Fibroblast of skin of left quadriceps (primary cell): ENCODE measurements at places on chromosomes 1 and 21.

- no peak for DNase-seq
These were observed 34.4 kb upstream of the ROR1 start for GRCh38 chr1:63739452-63739851.

GRCh38 chr1:173570370-173571007 is 32.4 kb downstream of the SLC9C2 start:
- no peak for DNase-seq

- no peak for DNase-seq
These were observed 10.1 kb downstream of the EPHA2 start for GRCh38 chr1:16145662-16146278.

DNA sequence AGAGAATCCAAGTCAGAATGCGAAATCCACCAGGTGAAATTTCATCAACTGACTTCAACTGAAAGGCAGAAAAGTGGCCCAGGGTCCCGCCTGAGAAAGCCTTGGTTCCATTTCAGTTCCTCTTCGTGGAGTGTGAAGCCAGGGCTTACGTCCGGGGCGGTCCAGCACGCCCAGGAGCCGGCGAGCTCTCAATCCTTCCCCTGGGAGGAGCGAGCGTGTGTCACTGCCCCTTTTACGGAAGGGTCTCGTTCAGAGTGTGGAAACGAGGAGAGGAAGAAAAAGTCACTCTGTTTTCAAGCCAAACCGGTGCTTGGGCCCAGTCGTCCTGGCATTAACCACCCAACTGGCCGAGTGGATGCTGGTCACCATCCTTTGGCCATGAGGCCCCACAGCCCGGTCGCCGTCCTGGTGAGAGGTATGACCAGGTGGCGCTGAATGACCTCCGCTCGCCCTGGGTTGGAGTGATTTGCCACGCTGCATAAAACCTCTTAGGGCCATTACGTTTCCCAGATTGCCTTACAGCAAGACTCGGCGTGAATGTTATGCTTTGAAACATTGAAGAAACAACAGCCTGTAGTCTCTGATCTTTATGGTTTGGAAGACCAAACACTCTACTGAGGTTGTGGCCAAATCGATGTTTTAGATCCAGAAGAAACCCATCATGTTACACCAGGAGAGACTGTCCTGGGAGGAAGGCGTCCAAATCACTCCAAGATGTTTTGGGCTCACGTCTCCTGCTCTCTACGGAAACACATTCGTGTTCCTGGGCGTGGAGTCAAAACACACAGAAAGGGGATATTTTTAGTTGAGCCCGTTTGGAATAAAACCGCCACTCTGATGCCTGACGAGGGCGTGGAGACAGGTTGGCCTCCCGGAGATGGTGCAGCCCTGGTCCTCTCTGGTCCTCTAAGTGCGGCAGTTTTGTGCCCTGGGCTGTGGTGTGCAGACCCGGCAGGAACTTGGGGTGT is 93.6 kb upstream of the ACTRT2 start:
- DNase-seq, result no peak

- DNase-seq, result peak; percentile 98
These were observed 22.3 kb upstream of the TMEM222 start for GRCh38 chr1:27299385-27300271.

GRCh38 chr1:164953098-164953497 is 394.1 kb downstream of the PBX1 start:
- no peak for DNase-seq

- peak; percentile 16 for DNase-seq
These were observed 543 bp upstream of the KCNJ10 start for GRCh38 chr1:160070243-160071163.

DNA sequence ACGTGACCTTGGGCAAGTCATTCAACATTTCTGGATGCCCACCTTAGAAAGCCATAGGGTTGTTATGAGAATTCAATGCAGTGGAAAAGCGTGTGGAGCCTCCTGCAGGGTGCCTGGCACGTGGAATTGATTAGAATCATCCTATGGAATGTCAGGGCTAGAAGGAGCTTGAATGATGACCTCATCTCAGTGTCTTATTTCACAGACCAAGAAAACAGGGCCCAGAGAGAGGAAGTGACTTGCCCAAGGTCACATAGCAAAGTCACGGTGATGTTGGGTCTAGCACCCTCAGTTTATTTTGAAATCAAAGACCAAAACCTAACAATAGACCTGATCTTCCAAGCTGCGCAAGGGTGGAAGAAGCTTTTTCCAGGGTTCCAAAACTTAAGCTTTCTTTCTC is 6.0 kb downstream of the TRABD2B start:
- DNase-seq, result peak; percentile 72

DNA sequence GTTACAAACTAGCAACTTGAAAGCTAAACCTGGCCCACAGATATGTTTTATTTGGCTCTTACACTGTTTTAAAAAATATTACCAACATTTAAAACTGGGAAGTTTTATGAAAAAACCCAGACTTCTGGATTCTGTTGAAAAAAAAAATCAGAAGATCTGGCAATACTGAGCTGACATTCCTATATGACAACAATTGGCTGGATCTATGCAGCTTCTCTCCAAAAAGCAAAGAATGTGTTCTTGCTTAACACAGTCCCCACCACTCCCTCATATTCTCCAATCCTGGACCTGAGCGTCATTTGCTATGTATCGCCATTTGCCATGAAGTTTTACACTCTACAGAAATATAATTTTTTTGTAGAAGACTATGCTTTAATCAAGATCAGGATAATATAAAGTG is 859.6 kb downstream of the LTN1 start:
- no peak for DNase-seq

- DNase-seq, result peak; percentile 21
These were observed 24.4 kb upstream of the CLDN14 start for GRCh38 chr21:36504067-36505058.

- DNase-seq, result no peak
These were observed 3.2 kb downstream of the MTF2 start for GRCh38 chr1:93082313-93082712.

- no peak for DNase-seq
These were observed 119.7 kb upstream of the ZNF648 start for GRCh38 chr1:182181167-182181572.

DNA sequence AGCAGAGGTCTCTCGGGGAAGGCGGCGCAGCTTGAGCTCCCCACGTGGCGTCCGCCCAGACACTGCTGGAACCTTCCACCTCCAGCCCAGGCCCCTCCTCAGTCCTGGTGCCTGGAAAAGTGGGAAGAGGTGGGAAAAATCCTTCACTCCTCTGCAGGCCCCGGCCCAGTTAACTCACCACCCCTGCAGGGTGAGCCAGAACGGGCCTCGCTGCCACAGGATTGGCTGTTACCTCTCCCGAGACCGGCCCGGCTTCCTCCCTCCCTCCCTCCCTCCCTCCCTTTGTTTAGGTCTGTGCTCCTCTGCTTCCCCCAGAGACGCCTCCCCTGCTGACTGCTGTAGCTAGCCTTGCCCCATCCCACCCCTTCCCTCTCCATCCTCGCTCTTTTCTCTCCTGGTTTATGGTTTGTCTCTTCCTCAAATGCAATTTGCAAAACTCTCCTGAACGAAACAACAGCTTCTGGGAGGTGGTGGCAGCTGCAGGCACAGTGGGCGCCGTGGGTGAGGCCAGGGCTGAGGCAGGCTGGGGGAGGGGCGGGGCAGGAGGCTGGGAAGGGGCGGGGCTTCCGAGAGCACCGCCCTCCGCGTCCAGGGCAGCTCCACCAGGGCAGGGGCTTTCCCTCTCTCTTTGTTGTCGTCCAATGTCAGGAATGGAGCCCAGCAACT is 6.5 kb downstream of the CAPN9 start:
- DNase-seq, result no peak

DNA sequence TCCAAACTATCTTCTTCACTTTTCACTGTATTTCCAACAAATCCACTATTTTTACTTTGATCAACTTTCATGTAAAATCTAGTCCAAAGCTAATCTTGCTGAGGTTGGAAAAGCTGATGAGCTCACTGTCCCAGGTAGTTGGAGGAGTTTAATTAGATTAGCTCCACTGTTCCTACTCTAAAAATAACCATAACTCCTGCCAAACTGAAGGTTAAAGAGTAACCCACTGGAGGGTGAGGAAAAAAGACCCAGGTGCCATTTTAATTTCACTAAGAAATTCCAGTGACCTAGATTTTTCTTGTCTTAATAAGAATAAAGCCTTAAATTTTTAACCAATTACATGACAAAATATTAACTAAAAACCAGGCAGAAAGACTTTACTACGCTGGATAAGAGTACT is 15.3 kb downstream of the DCAF8 start:
- DNase-seq, result no peak

DNA sequence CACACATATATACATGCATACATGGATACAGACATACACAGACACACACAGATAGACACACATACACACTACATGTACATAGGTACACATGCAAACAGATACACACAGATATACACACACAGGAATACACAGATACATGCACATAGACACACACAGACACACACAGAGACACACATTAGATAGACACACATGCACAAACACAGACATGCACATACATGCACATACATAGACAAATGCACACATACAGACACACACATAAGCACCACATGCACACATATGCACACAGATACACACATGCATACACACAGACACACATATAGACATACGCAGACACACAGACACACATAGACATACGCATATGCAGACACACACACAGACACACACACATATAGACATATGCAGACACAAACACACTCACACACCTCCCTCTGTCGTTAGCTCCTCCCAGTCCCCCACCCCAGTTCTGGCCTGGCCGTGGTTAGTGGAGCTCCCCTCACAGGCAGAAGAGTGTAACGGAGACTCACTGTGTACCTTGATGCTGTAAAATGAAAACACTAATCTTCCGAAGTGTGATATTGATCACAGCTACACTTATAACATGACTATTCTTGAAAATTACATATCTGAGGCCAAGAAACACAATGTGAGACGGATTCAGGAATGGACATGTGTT is 7.6 kb downstream of the UBASH3A start:
- no peak for DNase-seq

DNA sequence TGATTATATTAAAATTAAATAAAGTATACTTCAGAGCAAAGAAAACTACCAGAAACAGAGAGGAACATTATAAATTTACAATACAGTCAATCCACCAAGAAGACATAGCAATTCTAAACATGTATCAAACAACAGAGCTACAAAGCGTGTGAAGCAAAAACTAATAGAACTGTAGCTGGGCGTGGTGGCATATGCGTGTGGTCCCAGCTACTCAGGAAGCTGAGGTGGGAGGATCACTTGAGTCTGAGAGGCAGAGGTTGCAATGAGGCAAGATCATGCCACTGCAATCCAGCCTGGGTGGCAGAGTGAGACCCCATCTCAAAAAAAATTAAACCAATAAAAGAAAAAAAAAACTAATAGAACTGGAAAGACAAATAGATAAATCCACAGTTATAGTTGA is 12.3 kb downstream of the CCDC185 start:
- no peak for DNase-seq

- no peak for DNase-seq
These were observed 322.4 kb upstream of the SGIP1 start for GRCh38 chr1:66211521-66211920.

- no peak for DNase-seq
These were observed 68.3 kb downstream of the SSBP3 start for GRCh38 chr1:54337928-54338327.

GRCh38 chr1:176795929-176796328 is 333.0 kb downstream of the PAPPA2 start:
- no peak for DNase-seq

DNA sequence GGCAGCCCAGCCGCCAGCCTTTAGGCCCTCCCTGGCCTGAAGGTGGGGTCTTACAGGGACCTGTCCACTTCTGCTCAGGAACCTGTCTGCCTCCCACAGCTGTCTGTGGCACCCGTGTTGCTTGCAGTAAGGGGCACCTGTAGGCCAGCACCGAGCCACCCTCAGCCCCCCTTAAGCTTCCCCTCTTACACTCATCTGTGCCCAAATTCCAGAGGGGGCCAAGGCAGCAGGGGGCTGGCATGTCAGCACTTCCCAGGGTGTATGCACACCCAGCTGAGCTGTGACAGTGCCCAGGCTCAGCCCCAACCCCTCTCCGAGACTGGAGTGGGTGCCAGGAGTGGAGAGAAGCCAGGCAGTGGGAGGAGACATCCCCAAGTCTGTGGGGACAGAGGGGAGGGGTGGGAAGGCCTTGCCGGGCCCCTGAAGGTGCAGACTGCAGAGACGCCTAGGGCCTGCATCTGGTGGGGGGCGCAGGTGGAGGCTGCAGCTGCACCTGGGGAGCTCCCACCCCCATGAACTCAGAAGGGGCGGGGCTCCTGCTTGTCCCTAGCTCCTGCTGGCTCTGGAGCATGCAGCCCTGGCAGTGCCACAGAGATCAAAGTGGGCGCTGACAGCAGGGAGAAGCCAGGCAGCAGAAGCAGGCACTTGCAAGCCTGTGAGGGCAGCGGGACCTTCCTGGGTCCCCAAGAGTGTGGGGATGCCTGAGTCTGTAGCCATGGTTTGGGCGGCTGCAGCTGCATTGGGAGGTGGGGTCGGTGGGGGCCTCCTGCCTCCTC is 5.4 kb upstream of the SLC2A7 start:
- no peak for DNase-seq

- no peak for DNase-seq
These were observed 30.7 kb upstream of the SLC19A1 start for GRCh38 chr21:45572783-45573451.

- DNase-seq, result no peak
These were observed 58.5 kb downstream of the HIVEP3 start for GRCh38 chr1:41860214-41860613.

DNA sequence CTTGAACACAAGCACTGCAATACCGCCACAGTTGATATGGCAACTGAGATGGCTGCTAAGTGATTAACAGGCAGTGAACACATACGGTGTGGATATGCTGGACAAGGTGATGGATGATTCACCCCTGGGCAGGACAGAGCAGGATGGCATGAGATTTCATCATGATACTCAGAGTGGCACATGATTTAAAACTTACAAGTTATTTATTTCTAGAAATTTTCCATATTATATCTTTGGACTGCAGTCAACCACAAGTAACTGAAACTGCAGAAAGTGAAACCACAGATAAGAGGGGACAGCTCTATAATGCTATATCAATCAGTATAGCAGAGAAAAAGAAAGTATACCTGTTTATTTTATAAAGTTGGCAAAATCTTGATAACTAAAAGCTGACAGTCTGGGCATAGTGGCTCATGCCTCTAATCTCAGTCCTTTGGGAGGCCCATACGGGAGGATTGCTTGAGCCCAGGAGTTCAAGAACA is 47.9 kb downstream of the PHACTR4 start:
- DNase-seq, result no peak

DNA sequence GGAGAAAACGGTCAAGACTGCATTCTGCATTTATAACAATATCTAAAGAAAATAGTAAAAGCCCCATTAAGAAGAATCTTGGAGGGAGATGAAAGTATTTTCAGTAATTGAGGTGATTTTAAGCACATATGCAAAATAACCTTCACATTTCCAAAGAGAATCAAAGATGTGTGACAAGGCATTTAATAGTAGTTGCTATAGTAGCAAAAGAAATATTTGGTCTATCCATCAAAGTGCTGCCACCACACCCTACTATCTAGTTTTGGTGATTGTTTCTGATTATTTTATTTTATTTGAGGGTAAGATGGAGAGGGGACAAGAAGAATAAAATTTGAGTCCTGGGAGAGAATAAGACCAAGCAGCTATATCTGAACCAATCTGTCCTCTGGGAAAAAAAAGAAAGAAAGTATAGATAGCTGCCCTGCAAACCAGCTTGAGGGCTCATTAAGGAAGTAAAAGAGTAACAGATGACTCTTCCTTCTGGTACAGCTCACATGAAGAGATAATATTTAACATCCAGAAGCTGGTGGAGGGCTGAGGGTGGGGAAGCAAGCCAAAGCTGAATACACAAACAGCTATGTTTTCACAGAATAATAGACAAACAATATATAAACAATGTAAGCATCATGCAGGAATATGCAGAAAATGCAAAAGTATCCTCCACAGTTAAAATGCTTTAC is 47.2 kb upstream of the RASAL2 start:
- DNase-seq, result no peak

GRCh38 chr1:206502812-206503211 is 4.5 kb upstream of the RASSF5 start:
- no peak for DNase-seq
